Activated CD4-positive, alpha-beta T cell treated with anti-CD3 and anti-CD28 coated beads, Interleukin-2, amount 10 ng/mL, durations not matched to agents 7 days and 5 days (primary cell): ENCODE measurements at places on chromosomes 11 and 22.

DNA sequence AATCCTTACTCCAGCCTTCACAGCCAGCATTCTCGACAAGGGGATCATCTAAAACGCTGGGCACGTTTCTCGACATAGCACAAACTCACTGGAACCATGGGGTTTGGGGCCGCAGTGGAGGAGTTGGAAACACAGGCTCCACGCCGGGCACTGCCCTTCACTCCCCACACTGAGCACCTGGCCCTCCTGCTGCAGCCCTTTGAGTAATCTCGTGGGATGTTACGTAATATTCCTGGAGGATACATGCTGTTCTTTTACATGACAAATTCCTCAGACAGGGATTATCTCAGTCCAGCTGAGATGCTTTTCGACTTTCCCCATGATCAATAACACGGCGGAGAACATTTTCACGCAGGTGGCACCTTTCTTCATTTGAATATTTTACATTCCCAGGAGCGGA lies 408.0 kb downstream of the SHANK2 start:
- H3K27ac ChIP-seq = no peak overlapping the region
- no peaks in the 10 kb centered on the region for H3K4me1 ChIP-seq
- H3K27me3 ChIP-seq = peaks cover 2% of the 10 kb centered on the region
- no peak overlapping the region for H3K4me3 ChIP-seq
- no peaks in the 10 kb centered on the region for H3K36me3 ChIP-seq

DNA sequence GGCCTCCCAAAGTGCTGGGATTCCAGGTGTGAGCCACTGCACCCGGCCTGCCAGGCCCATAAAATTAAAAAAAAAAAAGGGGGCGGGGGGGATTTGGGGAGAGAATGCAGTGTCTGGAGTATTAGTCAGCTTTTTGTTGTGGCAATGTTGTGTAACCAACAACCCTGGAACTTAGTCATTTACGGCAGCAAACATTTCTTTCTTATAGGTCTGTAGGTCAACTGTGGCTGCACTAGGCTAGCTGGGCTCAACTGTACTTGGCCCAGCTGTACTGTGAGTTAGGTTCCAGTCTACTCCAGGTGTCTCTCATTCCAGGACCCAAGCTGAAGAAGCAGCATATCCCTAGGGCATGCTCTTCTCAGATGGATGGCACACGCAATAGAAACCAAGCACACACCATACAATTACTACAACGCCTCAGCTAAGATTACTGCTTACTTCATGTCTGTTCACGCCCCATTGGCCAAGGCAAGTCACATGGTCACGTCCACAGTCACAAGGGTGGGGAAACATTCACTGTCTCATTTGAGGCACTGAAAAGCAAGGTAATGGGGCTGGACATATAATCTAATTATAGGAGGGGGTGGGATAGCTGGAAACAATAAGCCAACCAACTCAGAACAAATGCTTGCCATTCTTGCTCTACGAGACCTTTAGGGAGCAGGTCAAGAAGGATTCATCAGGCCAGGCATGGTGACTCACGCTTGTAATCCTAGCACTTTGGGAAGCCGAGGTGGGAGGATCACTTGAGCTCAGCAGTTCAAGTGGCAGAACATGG lies 10.4 kb upstream of the SPINDOC start:
- no peak overlapping the region for H3K4me3 ChIP-seq
- no peaks in the 10 kb centered on the region for H3K36me3 ChIP-seq
- H3K27ac ChIP-seq = no peak overlapping the region
- no peaks in the 10 kb centered on the region for H3K4me1 ChIP-seq
- peaks cover 2% of the 10 kb centered on the region for H3K27me3 ChIP-seq

GRCh38 chr11:63866211-63866610 lies 27.3 kb downstream of the MARK2 start:
- H3K27me3 ChIP-seq = no peaks in the 10 kb centered on the region
- H3K36me3 ChIP-seq = peaks cover 50% of the 10 kb centered on the region
- H3K4me1 ChIP-seq = peaks cover 81% of the 10 kb centered on the region
- peak overlapping the region; percentile 84 for H3K27ac ChIP-seq
- peak overlapping the region; percentile 67 for H3K4me3 ChIP-seq
- DNase-seq = peak; percentile 85

GRCh38 chr11:10376061-10376460 lies 71.2 kb downstream of the ADM start:
- H3K36me3 ChIP-seq = no peaks in the 10 kb centered on the region
- H3K27ac ChIP-seq = no peak overlapping the region
- H3K4me3 ChIP-seq = no peak overlapping the region
- H3K27me3 ChIP-seq = peaks cover 5% of the 10 kb centered on the region
- no peaks in the 10 kb centered on the region for H3K4me1 ChIP-seq

DNA sequence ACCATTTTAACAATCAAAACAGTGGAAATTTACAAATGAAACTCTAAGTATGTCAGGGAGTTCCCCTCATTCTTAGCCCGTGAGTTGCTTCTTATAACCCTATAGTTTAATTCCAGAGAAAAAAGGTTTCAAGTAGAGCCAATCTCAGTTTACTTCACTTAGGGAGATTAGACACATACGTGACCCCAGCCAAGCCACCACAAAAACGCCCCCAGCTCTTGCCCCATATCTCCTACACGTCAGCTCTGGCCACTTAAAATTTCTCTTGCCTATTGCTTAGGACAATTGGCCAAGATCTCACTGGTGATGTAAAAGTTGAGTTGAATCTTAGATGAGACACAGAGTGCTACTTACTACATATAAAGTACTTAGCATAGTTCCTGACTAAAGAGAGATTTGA lies 166.4 kb downstream of the ETS1 start:
- no peaks in the 10 kb centered on the region for H3K27me3 ChIP-seq
- DNase-seq = no peak
- H3K36me3 ChIP-seq = no peaks in the 10 kb centered on the region
- H3K4me3 ChIP-seq = no peak overlapping the region
- no peak overlapping the region for H3K27ac ChIP-seq

DNA sequence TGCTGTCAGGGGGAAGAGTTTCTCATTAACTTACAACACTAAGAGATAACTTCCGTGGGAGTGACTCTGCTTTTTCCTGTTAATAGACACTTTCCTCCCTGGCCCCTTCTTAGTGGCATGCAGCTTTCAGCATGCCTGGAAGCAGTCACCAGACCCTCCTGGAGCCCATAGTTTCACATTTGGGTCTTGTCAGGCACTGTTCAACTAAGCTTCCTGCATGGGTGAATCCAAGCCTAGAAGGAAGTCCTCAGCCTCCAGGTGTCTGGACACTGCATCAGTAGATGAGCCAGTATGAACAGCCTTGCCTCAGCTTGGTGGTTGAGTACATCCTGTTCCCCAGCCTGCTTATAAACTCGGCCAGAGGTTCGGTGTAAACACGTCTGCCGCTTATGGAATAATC lies 68.1 kb downstream of the PPP6R3 start:
- H3K4me3 ChIP-seq = no peak overlapping the region
- peaks cover 62% of the 10 kb centered on the region for H3K36me3 ChIP-seq

DNA sequence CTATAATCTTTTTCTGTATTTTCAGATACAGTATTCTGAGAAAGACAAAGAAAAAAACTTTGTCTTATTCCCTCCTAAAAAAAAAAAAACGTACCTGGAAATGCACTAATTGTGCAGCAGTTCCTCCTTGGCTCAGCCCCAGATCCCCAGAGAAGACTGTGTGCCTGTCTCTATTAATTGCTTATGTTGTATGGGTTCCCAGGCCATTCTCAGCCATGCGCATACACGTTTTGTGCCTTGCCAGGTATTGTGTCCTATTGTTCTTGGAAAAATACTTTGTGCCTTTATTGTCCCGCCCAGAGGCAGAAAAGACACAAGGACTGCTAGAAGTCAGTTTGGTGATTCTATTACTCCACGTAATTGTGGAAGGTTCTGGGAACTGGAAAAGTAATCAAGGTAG lies 91.2 kb downstream of the PIWIL4 start:
- H3K4me1 ChIP-seq = peaks cover 4% of the 10 kb centered on the region
- no peak overlapping the region for H3K4me3 ChIP-seq
- no peak overlapping the region for H3K27ac ChIP-seq
- H3K36me3 ChIP-seq = no peaks in the 10 kb centered on the region
- H3K27me3 ChIP-seq = peaks cover 16% of the 10 kb centered on the region
- DNase-seq = no peak

GRCh38 chr11:67303835-67304411 lies 593 bp downstream of the SSH3 start:
- H3K4me3 ChIP-seq = peak overlapping the region; percentile 43
- H3K4me1 ChIP-seq = peaks cover 10% of the 10 kb centered on the region
- no peaks in the 10 kb centered on the region for H3K27me3 ChIP-seq
- H3K27ac ChIP-seq = no peak overlapping the region
- peaks cover 15% of the 10 kb centered on the region for H3K36me3 ChIP-seq

DNA sequence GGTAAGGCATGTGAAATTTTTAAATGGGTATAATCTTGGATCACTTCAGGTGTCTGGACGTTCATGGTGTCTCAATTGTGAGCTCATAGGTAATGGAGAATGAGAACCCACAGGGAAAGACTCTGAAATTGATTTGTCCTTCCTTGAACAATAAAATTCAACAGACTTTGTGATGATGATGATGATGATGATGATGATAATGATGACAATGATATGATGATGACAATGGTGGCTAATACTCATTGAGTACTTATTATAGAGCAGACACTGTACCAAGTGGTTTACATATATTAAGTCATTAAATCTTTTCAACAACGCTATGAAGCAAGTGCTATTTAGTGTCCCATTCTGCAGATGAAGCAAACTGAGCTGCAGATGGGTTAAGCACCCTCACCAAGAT lies 86.6 kb upstream of the BDNF start:
- DNase-seq = no peak
- H3K27ac ChIP-seq = no peak overlapping the region
- no peak overlapping the region for H3K4me3 ChIP-seq
- no peaks in the 10 kb centered on the region for H3K4me1 ChIP-seq
- no peaks in the 10 kb centered on the region for H3K36me3 ChIP-seq
- H3K27me3 ChIP-seq = no peaks in the 10 kb centered on the region

DNA sequence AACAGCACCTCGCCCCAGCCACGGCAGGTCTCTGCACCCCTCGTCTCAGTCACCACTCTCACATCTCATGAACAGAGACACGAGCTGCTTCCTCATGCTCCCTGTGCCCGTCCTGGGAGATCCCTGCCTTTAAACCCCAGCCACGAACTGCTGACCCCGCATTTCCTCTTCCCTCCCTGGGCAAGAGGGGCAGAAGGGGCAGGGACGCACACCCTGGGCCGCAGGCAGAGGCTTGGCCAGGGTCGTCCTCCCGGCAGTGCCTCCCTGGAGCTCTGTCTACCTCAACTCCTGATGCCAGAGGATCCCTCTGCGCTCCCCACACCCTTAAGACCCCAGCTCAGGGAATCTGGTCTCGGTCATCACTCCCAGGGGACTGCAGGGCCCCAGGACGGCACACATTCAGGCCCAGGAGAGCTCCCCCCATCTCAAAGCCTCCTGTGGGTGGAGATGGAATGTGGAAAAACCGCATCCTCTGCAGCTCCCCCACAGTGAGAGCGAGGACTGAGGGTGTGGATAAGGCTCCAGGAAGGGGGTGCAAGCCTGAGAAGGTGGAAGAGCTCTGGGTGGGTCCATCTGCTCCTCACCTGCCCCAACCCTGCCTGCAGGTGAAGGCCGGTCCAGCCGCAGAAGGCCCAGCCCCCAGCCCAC lies 1.2 kb downstream of the BID start:
- H3K4me3 ChIP-seq = peak overlapping the region; percentile 81
- peaks cover 59% of the 10 kb centered on the region for H3K4me1 ChIP-seq
- no peak for DNase-seq
- peaks cover 19% of the 10 kb centered on the region for H3K36me3 ChIP-seq
- H3K27ac ChIP-seq = peak overlapping the region; percentile 82

DNA sequence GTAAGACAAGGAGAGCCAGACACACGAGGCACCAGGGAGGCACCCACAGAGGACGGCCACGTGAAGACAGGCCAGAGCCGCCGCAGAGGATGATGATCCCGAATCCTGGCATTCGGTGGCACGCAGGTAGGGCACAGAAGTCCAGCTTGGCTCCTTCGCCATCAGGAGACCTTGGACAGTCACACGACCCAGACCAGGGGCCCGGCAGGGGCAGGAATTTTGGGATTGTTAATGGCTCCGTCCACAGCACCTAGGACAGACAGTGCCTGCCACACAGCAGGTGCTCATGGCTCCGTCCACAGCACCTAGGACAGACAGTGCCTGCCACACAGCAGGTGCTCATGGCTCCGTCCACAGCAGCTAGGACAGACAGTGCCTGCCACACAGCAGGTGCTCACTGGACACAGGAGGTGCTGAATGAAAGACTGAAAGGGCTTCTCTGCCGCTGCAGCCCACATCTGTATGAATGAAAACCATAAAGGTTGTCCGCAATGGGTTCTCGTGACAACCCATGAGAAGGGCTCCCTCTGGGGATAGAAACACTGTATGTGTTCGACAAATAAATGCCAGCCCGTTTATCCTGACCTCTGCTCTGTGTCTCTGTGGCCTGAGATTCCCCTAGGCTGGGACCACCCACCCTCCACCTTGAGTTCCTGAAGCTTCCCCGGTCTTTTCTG lies 341.6 kb downstream of the CTTN start:
- no peaks in the 10 kb centered on the region for H3K27me3 ChIP-seq
- H3K4me3 ChIP-seq = no peak overlapping the region
- H3K27ac ChIP-seq = no peak overlapping the region
- no peak for DNase-seq
- no peaks in the 10 kb centered on the region for H3K4me1 ChIP-seq

- H3K36me3 ChIP-seq = no peaks in the 10 kb centered on the region
- DNase-seq = no peak
- no peak overlapping the region for H3K27ac ChIP-seq
- H3K4me1 ChIP-seq = no peaks in the 10 kb centered on the region
- peaks cover 7% of the 10 kb centered on the region for H3K27me3 ChIP-seq
- H3K4me3 ChIP-seq = no peak overlapping the region
Measured at GRCh38 chr11:15141381-15141780, 26.7 kb downstream of the INSC start.

DNA sequence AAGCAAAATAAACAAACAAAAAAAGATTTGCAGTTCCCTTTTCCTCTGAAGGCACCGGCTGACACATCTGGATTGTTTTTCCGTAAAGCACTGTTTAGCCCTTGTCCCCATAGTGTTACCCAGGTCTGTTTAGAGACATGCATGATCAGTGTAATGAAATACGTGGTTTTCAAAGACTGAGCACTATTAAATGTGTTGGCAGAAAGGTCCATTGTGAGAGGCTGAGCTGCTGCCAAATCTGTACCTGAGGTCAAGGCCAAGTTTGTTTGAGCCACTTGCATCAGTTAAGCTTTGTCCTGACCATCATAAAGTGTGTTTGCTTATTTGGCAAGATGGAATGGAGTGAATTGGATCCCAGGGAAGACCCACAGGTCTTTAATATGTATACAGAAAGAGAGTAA lies 26.3 kb downstream of the CTR9 start:
- no peaks in the 10 kb centered on the region for H3K4me1 ChIP-seq
- DNase-seq = no peak
- no peaks in the 10 kb centered on the region for H3K27me3 ChIP-seq
- H3K27ac ChIP-seq = no peak overlapping the region

DNA sequence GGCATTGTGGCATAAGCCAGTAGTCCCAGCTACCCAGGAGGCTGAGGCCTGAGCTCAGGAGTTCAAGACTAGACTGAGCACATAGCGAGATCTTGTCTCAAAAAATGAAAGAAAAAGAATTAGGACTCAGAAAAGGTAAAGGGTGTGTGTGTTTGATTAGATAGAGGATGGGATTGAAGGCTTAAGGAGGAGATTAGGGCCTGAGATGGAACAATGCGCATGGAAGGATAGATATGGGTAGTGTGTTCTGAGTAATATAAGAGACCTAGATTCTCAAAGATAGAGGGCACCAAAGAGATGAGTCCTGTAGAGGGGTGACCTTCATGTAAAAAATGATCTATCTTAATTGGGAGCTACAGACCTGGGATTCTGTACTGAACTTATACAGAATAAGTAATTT lies 17.3 kb upstream of the RAB30 start:
- no peak for DNase-seq
- no peak overlapping the region for H3K27ac ChIP-seq
- H3K4me3 ChIP-seq = no peak overlapping the region
- H3K36me3 ChIP-seq = no peaks in the 10 kb centered on the region
- no peaks in the 10 kb centered on the region for H3K27me3 ChIP-seq
